ENCODE measurements at places on chromosomes 7 and 10.

DNA sequence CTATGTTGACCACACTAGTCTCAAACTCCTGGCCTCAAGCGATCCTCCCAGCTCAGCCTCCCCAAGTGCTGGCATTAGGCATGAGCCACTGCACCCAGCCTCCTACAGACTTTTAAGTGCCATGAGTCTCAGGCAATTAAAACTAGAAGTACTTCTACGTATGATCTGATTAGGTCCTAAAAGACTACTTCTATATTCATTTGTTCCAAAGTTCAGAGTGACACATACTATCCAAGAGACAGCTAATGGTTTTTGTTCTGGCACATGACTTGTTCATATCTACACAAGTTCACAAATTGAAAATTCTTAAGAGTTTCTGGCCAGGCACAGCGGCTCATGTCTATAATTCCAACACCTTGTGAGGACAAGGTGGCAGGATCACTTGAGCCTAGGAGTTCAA, 11.7 kb downstream of the ARHGAP19 start:
- DNase-seq: no peak

- no peak for DNase-seq
These were observed 100.2 kb downstream of the KCND2 start for GRCh38 chr7:120373174-120373573.

DNA sequence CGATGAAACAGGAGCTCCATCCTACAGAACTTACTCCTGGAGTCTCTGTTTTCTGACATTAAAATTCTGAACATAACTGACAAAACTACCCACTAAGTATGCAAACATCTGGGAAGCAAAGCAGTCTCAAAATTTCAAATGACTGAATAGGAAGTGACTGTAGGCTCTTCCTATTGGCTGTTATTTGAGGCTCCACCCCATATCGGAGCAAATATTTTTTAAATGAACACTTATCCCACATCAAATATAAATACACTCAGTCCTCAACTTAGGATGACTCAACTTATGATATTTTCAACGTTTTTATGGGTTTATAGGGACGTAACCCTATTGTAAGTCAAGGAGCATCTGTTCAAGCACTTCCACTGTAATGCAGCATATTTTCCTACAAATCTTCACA, 8.8 kb downstream of the HSPA12A start:
- DNase-seq: no peak

- no peak for DNase-seq
These were observed 30.1 kb downstream of the KLF6 start for GRCh38 chr10:3754727-3755439.

GRCh38 chr7:96481796-96482195, 159.9 kb upstream of the SLC25A13 start:
- no peak for DNase-seq

DNA sequence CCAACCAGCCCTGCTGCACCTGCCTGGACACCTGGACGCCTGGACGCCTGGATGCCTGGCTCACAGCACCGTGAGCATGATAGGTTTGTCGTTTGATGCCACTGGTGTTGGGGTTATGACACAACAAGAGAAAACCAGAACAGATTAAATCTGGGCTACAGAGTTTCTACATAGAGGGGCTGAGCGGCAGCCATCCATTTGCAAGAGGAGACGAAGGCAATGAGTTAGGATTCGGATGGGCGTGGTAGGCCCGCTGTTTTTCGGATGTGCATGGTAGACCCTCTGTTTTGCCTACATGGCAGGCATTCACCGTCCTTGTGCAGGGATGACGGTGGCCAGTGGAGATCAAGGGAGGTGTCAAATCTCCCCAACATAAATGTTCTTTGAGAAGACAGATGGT, 121.5 kb upstream of the RNF32 start:
- DNase-seq: no peak

DNA sequence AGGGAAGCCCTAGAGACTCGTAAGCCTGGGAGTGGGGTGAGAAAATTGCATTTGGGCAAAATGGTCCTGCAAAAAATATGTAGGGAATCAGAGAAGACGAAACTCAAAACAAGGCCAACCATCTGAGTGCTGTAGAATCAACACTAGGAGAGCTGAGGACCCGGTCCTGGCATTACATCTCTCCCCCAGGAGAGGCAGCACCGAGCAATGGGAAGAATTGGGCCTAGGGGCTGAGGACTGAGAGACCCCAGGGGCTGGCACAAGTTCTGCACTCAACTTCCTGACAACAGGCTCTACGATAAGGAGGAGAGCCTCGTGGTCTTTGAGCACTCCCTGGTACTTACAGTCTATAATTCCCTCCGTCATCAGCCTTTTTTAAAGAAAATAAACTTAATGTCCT, 47.6 kb downstream of the BPGM start:
- no peak for DNase-seq

GRCh38 chr7:73429622-73430505, 3.7 kb upstream of the FZD9 start:
- no peak for DNase-seq

DNA sequence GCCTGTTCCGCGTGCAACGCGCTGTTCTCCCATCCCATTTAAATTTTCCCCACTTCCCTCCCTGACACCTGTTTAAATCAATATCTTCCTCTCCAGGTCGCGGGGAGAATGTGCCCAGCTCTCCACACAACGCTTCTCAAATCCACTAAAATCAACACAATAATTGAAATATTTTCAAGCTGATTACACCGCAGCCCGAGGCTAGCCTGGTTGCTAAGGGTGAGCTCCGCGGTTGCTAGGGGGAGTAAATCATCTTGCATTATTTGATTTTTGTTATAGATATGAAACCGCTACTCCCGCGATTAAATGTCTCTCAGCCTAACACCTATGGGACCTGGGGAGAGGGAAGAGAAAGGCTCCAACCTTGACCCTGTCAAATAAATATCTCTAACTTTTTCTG, 36.2 kb downstream of the UNCX start:
- DNase-seq: no peak

- DNase-seq: no peak
These were observed 93.6 kb downstream of the TMEM178B start for GRCh38 chr7:141167381-141167964.

- no peak for DNase-seq
These were observed 21.8 kb downstream of the FGFBP3 start for GRCh38 chr10:91887272-91888076.

DNA sequence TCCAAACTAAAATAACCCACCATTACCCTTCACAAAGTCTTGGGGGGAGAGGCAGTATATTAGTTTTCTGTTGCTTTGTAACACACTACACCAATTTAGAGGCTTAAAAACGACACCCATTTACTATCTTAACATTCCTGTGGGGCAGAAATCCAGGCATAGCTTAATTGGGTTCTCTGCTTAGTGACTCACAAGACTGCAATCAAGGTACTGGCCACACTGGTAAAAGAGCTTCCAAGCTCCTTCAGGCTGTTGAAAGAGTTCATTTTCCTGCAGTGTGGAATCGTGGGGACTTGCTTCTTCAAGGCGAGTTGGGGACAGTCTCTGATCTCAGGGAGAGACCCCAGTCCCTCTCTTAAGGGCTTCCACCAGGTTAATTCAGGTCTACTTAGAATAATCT, 139.1 kb downstream of the XPNPEP1 start:
- no peak for DNase-seq
